T-helper 17 cell (primary cell): ENCODE measurements at places on chromosomes 11 and 22. TPM values are rescaled to one million over a fixed set of nuclear protein-coding genes. Genes with fewer than 3 reads are reported as not detected.

RASD2 gene
- total RNA-seq: 0.67 TPM

PRDM11 gene
- 6.5 TPM for total RNA-seq

TECTA gene
- 0.57 TPM for total RNA-seq

ETS1 gene
- total RNA-seq: 670 TPM

TNNT3 gene
- total RNA-seq: 8.9 TPM

KIF18A gene
- total RNA-seq: 5.3 TPM

LRRN4CL gene
- not detected for total RNA-seq

CDC42EP2 gene
- total RNA-seq: not detected

TEX54 gene
- total RNA-seq: not detected

DDI1 gene
- not detected for total RNA-seq

PNPLA5 gene
- total RNA-seq: not detected

CNGA4 gene
- total RNA-seq: 0.23 TPM

CSF2RB gene
- 5.1 TPM for total RNA-seq

MPPED2 gene
- not detected for total RNA-seq

SHANK2 gene
- total RNA-seq: 0.37 TPM

RCOR2 gene
- not detected for total RNA-seq

FOLR2 gene
- total RNA-seq: not detected

ME3 gene
- 3.3 TPM for total RNA-seq

OR51I1 gene
- total RNA-seq: not detected

MUC6 gene
- not detected for total RNA-seq

OR6A2 gene
- total RNA-seq: not detected

SLC35E4 gene
- 3.8 TPM for total RNA-seq

TRIM49 gene
- not detected for total RNA-seq

LIPT2 gene
- 5.8 TPM for total RNA-seq

ALDH3B2 gene
- not detected for total RNA-seq

MS4A3 gene
- 1.2 TPM for total RNA-seq

SAA4 gene
- total RNA-seq: not detected

TSKU gene
- not detected for total RNA-seq

USH1C gene
- not detected for total RNA-seq

ADORA2A gene
- total RNA-seq: 20.4 TPM

OR4D5 gene
- total RNA-seq: not detected

ALG9 gene
- 33.9 TPM for total RNA-seq

HOATZ gene
- total RNA-seq: not detected

MSANTD4 gene
- total RNA-seq: 6.0 TPM

GRIA4 gene
- not detected for total RNA-seq

MAPK8IP2 gene
- total RNA-seq: 0.08 TPM

MAML2 gene
- total RNA-seq: 29.2 TPM

SOX6 gene
- not detected for total RNA-seq

SMIM35 gene
- 0.13 TPM for total RNA-seq

MTA2 gene
- 175 TPM for total RNA-seq

CCDC81 gene
- 0.63 TPM for total RNA-seq
